ENCODE measurements at places on chromosomes 13 and 19. TPM values are rescaled to one million over a fixed set of nuclear protein-coding genes. Genes with fewer than 3 reads are reported as not detected.

Gene SLC5A5
- total RNA-seq, result not detected

Gene ERICH6B
- not detected for total RNA-seq

Gene TMEM221
- not detected for total RNA-seq

Gene CPB2
- not detected for total RNA-seq

Gene HOOK2
- total RNA-seq, result 72.0 TPM

Gene PGLYRP2
- not detected for total RNA-seq

Gene SGCG
- total RNA-seq, result 102 TPM

- no peak for DNase-seq
Observed at GRCh38 chr13:98144027-98144741, 1.3 kb downstream of the FARP1 start.

- no peak for DNase-seq
Observed at GRCh38 chr13:40317980-40318327, 348.5 kb downstream of the FOXO1 start.

GRCh38 chr13:62014299-62014698, 598.6 kb upstream of the PCDH20 start:
- no peak for DNase-seq

DNA sequence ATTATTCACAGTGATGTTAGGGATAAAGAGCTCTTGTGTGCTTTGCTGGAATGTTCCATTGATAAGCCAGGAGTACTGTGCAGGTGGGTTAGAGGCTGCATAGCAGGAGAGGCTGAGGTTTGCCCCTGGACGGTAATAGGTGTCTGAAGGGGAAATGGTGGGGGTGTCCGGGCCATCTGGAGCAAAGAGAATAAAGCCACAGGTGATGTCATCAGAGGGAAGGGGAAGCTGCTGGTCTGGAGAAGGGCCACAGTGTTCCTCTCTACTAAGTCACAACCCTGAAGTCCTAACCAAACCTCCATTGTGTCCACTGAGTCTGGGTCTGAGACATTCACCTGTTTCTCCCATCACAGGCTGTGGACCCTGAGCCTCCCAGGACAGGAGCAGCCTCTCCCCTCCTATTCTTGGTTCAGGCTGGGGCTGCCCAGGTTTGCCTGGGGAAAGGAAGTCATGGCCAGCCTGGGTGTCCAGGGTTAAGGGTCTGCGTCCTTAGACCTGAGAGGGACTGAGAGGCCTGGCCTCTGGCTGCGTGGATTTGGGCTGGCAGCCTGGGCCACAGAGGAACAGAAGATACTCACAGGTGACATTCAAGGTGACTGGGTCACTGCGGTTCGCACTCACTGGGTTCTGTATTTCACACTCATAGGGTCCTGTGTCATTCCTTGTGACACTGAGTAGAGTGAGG, 6.8 kb downstream of the CEACAM1 start:
- no peak for DNase-seq

DNA sequence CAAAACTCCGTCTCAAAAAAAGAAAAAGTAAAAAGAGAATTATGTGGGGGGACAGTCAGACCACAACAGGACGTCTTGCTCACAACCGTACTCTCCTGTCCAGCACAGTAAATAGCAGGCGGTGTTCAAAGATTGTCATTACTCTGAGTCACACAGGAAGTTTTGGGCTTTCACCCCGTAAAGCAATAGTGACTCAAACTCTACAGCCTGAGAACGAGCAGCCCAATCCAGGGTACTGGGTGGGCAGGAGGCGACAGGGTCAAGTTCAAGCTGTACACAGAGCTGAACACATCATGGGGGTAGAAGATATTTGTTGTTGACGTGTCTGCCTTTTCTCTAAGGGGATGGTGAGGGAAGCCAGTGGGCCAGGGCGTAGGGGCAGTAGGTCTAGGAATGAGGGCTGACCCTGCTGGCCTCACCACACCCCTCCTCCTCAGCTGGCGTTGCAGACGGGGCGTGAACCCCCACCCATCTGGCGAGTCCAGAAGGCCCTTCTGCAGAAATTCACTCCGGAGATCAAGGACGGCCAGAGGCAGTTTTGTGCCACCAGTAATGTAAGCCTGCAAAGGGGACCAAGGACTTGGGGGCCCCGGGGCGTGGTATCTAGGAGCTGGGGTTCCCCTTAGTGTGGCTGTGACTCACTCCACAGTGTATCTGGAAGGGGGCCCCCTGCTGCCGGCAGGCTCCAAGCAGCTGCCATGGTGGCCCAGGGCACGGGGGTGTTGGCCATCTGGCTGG, 23.3 kb downstream of the PRR12 start:
- no peak for DNase-seq

DNA sequence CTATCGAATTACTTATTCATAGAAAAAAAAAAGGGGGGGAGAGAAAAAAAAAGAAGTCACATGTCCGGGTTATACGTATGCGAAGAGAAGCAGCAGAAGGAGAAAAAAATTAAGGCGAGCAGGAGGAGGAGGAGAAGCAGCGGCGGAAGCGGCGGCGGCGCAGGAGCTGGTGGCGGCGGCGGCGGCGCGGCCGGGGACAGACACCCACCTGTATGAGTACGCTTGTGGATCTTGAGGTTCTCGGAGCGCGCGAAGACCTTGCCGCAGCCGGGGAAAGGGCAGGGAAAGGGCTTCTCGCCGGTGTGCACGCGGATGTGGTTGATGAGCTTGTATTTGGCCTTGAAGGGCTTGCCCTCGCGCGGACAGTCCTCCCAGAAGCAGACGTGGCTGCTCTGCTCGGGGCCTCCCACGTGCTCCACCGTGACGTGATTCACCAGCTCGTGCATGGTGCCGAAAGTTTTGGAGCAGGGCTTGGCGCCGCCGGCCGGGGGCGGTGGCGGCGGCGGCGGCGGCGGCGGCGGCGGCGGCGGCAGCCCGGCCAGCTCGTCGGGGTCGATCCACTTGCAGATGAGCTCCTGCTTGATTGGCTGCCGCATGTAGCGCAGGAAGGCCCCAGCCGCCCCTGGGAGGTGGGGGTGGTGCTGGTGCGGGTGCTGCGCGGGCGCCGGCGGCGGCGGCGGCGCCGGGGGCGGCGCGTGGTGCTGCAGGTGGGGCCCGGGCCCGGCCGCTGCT, 1.5 kb downstream of the ZIC5 start:
- no peak for DNase-seq

- DNase-seq, result no peak
Observed at GRCh38 chr13:37685206-37685605, 86.6 kb upstream of the POSTN start.

- DNase-seq, result peak; percentile 67
Observed at GRCh38 chr19:18280247-18281081, 958 bp downstream of the JUND start.

- DNase-seq, result no peak
Observed at GRCh38 chr13:24745861-24746617, 17.9 kb upstream of the RNF17 start.

DNA sequence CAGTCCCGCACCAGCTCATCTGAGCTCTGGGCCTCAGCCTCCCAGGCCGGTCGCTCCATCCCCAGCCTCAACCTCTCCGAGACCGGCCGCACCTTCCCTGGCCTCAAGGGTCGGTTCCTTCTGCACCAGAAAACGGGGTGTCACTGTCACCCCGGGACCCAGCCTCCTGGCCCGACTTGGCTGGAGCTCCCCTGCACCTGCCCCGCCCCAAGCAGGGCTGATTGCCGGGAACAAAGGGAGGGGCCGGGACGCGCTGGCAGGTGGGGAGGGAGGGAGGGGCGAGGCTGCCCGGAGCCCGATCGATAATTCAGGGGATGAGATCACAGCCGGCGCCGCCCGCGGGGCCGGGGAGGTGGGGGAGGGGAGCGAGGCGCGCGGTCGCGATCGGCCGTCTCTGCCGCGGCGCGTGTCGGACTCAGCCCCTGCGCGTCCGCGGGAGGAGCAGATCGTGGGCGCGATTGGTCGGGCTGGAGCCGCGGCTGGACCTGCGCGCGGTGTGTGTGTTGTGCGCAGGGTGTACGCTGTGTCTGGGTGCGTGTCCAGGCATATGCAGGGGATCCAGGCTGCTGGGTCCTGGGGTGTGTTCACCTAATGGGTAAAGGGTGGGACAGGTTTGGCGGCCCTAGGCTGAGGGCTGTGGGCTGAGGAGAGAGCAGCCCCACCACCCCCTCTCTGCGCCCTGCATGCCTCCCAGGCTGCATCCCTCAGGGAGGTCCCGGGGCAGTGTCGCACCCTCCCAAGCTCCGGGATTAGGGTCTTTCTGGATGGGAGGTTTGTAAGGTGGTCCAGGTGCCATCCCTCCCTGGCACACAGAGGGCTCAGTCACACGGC, 1.1 kb upstream of the SHC2 start:
- DNase-seq, result no peak

DNA sequence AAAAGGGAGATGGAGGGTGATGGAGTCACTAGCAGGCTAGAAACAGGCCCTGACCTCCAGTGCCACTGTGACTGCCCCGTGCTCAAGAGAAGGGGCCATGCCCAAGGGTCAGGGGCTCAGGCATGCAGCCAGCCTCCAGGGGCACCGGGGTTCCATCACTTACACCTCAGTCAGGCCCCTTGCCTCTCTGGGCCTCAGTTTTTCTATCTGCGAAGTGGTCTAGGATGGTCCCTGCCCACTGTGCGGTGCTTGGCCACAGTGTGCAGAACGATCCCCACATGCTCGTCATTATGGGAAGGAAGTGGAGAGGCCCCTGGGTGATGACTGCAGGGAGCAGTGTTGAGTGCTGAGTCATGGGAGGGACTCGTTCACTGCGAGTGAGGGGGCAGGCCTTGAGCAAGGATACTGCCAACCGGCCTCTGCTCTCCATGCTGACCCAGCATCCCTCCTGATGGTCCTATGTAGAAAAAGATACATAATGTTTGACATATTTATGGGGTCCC, 23.1 kb downstream of the TMED1 start:
- DNase-seq, result no peak

GRCh38 chr13:93805736-93806135, 579.1 kb downstream of the GPC6 start:
- DNase-seq, result no peak

DNA sequence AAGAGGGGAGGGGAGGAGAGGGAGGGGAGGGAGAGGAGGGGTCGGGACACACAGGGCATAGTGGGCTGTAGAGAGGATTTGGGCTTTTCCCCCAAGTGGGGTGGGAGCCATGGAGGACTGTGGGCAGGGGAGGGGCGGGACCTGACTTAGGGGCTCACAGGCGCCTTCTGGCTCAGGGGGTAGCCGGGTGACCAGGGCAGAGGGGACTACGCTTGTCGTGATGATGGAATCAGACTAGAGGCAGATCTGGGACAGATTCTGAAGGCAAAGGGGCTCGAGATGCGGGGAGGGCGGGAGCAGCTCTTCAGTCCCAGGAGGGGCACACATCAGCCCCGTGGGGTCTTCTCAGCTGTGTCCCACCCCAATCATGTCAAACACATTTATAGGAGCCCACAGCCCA, 13.5 kb downstream of the NDUFA11 start:
- DNase-seq, result no peak

DNA sequence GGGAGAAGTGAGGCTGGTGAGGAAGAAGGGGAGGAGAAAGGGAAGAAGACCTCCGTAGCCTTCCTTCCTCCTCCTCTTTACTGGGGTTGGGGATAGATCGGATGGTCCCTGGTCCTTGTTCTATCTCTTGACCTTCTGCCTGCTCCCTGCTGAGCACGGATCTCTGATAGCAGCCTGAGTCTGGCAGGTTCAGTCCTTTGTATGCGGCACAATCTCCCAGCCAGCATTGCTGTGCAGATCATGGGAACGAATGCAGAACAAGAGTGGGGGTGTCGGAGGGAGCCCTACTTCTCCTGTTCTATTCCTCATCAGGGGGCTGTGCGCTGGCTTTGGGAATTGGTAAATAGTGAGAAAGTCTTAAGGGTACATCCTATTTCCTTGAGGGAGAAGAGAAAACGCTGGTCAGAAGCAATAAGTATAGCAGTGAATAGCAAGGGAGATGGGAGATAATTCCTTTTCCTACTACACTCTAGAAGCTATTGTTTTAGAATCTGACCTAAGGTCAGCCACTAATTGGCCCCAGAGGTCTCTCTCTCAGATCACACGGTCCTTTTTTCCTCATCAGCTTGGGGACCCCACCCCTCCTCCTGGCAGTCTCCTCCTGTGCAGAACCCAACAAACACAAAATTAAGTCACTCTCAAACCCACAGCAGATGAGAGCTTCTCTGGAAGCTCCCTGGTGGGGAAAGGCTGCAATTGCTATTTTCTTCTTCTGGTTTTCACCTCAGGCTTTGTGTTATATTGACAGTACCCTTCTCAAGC, 41.0 kb downstream of the KL start:
- peak; percentile 20 for DNase-seq

GRCh38 chr19:28288572-28289264, 924.2 kb downstream of the UQCRFS1 start:
- no peak for DNase-seq

DNA sequence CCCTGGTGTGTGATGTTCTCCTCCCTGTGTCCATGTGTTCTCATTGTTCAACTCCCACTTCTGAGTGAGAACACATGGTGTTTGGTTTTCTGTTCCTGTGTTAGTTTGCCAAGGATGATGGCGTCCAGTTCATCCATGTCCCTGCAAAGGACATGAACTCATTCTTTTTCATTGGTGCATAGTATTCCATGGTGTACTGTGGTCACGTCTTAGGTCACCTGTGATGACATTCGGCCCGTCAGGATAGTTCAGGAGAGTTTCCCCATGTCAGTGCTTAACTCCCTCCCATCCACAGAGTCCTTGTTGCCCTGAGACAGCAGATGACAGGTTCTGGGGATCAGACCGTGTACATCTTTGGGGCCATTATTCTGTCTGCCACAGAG, 8.6 kb downstream of the ZNF444 start:
- no peak for DNase-seq

DNA sequence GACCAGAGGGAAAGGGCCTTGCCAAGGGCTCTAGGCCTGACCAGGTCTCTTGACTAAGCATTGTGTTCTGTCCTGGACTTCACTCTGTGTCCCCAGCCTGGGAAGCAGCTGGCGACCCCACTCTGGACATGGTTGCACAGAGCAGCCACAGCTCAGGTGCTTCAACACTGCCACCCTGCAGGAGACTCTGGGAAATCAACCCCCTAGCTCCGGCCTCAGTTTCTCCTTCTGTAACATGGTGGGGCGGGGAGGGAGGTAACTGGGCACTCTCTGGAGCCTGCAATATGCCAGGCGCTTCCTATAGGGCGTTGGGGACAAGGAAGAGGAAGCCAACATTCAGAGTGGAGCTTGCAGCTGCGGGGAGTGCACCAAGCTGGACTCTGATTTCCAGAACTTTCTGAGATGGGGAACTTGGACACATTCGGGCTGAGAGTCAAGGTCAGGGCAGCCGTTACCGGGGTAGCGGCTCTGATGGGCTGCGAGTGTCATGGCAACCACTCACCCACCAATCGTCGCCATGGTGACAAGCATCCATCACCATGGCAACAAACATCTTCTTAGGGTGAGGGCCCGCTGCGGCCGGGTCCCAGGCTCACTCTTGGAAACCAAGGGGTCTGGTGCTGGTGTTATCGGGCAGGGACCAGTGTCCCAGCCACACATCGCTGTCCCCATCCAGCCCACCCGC, 12.8 kb downstream of the F2RL3 start:
- no peak for DNase-seq

GRCh38 chr19:5152013-5152763, 183.3 kb downstream of the KDM4B start:
- DNase-seq, result no peak

DNA sequence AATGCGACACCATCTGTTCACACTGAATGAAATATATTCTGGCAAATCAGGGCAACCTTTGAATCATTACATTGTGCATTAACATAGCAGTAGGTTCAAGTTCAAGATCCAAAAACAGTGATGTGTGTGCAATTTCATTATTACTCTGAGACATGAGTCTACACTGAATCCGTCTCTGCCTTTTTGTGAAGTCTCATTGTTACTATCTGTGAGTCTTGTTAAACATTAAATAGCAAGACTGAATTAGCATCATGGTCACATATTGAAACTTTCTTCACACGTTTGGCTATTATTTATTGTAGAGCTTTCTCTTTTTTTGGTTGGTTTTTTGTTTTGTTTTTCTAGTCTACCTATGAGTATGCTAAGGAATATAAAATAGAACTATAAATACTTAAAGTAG, 117.1 kb upstream of the SLITRK5 start:
- DNase-seq, result no peak
